Caco-2 (cell line): ENCODE measurements at places on chromosomes 3 and 15.

DNA sequence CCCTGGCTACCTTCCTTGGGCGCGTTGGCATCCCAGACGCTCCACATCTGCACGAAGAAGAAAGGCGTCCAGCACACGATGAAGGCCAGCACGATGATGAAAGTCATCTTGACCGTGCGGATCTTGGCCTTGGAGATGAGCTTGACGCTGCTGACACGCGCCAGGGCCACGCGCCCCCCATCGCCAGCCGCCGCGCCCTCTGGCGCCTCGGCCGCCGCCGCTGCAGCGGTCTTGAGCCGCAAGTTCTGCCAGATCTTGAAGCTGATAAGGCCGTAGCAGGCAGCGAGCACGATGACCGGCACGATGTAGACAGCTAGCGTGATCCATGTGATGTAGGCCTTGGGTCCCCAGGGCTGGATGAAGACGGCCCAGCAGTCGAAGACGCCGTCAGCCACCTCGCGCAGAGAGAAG, 2.2 kb downstream of the OXTR start:
- no peak for DNase-seq

GRCh38 chr3:68878322-68878721, 54.0 kb downstream of the TAFA4 start:
- DNase-seq, result no peak

- peak; percentile 42 for DNase-seq
Observed at GRCh38 chr15:78177447-78177873, 28.3 kb downstream of the IDH3A start.

DNA sequence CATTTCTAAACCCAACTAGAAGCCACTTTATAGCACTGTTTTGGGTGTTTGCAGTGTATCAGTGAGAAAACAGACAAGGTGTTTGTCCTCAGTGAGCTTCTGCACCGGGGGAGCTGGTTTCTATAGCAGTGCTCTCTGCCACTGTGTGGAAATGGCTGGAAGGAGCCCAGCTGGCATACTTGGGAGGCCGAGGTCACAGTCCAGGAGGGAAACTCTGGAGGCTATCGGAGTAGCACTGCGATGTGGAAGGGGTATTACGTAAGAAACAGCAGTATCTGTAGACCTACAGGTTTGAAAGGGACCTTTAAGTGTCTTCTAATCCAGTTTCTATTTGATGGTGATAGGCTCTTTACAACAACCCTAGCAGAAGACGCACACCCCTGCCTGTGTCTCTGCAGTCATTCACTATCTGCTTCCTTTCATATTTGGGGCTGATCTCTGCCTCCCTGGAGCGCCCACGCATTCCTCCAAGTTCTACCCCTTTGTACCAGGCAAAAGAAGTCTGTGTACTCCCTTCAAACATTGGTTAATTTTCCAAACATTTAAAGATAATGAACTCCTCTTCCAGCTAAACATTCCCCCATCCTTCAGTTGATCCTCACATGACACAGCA, 87.4 kb upstream of the ADAMTS17 start:
- no peak for DNase-seq

DNA sequence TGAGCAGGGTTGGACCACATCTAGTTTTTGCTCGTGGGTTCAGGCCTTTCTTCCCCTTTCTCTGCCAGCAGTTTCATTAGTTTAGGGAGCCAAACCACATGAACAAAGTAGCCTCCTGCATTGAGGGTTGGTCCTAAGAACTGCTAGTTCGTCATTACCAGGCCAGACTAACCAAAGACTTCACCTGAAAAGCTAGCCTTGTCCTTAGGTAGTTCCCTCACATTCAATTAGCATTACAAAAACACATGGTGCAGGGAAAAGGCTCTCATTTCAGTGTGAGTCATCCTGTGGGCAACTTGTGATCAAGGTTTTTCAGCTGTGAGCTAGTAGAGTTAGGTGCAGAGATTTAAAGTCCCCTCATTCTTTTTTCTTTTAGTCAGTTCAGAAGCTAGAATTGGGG, 279.3 kb upstream of the CTNNB1 start:
- DNase-seq, result no peak

- DNase-seq, result no peak
Observed at GRCh38 chr15:22956978-22957260, 23.2 kb downstream of the CYFIP1 start.

DNA sequence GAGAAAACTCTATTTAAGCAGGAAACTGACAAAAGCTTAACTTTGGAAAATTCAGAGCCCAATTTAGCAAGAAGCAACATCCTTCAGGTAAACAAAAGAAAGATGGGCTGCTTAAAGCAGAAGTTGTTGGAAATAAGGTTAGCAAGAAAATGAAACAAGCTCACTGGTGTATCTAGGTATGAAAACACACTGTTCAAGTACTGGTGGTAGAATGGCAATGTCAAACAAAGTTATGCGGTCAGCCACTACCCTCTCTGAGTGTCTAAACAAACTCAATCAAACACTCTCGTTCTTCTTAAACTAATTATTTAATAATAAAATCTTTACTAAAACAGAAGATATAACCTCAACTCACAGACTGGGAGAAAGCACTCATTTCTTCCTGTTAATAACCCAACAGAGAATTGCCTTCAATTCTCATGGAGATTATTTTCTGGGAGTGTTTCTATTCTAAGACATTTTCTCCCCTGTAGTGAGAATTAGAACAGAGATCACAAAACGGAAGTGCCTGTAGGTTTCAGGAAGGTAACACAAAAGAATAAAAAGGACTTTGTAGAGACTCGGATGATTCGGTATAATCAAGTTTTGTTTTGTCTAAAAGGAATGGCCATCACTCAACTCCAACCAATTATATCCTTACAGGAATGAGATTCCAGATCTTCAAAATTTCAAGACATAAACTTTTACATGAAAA, 28.9 kb downstream of the PRICKLE2 start:
- DNase-seq, result no peak

- DNase-seq, result no peak
Observed at GRCh38 chr15:79282371-79283251, at the start of gene ANKRD34C. ANKRD34C (plus strand) TSS chr15:79282722; CDS start chr15:79293285, 10,563 bp downstream.

GRCh38 chr3:141372656-141373055, 4.4 kb downstream of the ZBTB38 start:
- DNase-seq, result no peak
